ENCODE measurements at places on chromosomes 11 and 22.

DNA sequence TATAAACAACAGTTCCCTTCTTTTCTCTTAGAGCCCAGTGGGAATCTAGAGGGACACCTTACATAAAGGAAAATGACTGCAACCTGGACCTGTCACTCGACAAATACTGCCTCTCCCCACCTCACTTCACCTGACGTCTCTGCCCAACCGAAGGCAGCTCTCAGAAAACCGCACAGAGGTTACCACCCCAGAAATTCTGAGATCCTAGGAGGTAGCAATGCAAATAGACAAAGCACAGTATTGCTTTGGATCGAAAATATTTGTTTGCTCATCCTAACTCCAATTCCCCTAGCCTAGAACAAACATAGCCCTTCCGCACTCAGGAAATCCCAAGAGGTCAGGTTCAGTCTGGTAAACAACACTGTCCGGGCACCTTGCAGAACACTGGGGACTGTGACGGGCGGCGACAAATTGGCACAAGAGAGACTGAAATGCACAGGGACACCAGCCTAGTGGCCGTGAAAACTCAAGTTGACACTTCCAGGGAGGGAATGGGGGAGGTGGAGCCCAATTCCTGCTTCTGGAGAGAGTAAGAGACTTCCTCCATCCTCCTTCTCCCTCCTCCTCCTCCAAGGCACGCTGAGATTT, 420 bp upstream of the TRIM44 start:
- no peak for DNase-seq

DNA sequence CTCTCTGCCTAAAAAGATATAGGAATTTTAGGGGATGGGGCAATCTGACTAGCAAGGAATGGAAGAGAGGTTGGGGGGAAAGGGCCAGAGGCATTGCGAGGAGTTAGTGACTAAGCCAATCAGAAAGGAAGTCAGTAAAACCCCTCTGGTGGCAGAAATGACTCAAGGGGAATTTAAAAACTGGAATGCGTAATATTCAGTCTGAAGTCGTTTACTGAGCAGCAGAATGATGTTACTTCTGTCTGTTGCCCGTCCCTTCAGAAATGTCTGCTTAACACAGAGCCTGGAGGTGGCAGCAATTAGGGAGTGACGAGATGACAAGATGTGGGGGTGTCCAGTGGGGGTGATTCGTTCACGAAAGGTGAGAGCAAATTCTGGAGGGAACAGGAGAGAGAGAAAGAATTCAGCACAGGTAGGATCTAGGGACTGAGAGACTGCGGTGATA, 107.7 kb upstream of the CLMP start:
- DNase-seq: peak; percentile 54

DNA sequence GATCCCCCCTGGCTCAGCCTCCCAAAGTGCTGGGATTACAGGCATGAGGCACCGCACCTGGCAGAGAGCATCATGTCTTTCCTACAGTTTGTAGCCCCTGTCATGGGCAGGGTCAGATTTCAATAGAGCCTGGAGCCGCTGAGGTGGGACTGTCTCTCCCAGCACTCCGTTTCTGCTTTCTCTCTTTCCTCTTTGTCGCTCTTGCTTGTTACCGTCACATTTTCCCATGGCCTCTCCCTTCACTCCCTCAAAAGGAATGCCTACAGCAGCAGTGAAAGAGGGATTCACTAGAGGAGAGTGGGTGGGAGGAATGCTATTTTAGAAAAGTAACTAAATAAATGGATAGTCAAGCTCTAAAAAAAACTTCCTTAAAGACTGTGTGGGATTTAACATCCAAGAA, 136.7 kb upstream of the TTC12 start:
- DNase-seq: no peak

DNA sequence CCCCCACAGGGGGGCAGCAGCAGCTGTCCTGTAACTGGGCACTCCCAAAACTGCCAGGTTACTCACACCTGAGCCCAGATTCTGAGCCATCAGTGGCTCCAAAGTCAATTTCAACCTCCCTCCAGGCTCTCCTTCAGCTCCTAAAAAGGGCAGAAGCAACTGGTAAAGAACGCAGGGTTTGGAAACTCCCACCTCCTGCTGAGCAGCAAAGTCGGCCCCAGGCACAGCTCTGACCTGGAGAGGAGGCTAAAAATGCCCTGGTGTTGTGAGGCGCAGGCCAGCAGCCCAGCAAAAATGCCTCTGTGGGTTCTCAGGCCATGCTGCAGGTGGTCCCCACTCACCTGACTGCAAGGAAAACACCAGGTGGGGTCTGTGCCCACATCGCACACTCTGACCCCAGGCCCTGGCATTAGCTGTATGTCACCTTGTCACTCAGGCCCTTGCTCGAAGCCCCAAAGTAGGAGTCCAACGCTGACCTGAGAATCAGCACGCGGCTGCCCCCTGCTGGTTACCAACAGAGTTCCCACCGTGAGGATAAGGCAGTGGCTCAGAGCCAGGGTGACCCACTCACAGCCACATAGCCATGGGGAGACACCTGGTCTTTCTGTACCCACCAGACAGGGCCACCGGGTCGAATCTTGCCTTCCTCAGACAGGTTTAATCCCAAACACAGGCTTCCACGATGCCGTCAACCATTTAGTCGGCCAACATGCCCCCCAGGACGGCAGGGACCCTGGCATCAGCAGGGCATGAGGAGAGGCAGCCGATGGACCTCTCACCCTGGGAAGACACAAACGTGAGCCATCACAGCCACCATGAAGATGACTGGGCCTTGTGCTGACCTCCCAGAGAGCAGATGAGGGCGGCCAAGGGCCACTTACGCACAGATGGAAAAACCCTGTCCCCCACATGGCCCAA, 11.1 kb downstream of the POLR3H start:
- DNase-seq: peak; percentile 14

- no peak for DNase-seq
Measured at GRCh38 chr11:64251016-64251752, at the start of gene PLCB3. TSS of gene PLCB3 (plus strand) at chr11:64251530. CDS start at chr11:64251650, 120 bp downstream.

GRCh38 chr22:37999640-38000272, 15.4 kb upstream of the SOX10 start:
- no peak for DNase-seq

GRCh38 chr22:32817137-32817730, 15.7 kb downstream of the TIMP3 start:
- DNase-seq: no peak

DNA sequence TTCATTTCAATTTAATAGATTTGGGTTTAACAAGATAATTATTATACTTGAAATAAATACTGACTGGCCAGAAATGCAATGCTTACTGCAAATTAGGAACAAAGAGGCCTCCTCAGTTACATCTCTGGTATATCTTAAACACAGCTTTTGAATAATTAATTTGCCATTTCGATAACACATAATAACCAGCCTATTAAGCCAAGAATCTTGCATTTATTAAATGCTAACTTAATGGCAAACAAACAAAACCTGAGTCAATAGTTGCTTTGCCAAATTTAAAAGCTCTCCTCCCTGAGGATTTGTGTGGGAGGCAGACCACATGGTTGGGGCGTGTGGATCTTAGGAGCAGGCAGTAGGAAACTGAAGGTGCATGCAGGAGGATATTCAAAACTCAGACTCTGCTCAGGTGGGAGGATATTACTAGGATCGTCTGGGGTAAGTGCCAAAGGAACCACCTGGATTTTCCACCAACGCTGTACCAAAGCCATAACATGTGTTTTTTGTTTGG, 17.9 kb upstream of the FJX1 start:
- no peak for DNase-seq

GRCh38 chr11:73163638-73164174, 21.6 kb upstream of the FCHSD2 start:
- DNase-seq: no peak

- peak; percentile 1 for DNase-seq
Measured at GRCh38 chr11:111465400-111465799, 46.8 kb downstream of the BTG4 start.

DNA sequence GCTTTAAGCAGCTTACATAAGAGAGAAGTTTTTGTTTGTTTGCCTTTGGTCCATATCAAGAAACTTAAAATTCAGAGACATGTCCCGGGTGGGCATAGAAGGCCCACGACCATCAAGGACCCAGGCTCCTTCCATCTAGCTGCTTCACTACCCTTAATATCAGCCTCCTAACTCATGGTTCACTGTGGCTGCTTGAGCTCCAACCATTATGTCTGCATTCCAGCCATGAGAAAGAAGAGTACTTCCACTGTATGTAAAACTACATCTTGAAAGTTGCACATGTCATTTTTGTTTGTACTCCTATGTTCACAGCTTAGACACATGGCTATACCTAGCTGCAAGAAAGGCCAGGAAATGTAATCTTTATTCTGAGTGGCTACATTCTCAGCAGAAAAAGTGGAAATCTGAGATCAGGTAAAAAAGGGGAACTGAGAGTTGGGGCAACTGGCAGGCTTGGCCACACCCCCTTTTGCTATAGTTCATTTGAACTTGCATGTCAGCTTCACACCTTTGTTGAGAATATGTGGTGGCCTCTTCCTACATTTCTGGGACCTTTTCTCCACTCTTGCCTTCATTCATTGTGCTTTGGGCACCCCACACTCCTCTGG, 81.3 kb upstream of the TP53I11 start:
- DNase-seq: no peak

DNA sequence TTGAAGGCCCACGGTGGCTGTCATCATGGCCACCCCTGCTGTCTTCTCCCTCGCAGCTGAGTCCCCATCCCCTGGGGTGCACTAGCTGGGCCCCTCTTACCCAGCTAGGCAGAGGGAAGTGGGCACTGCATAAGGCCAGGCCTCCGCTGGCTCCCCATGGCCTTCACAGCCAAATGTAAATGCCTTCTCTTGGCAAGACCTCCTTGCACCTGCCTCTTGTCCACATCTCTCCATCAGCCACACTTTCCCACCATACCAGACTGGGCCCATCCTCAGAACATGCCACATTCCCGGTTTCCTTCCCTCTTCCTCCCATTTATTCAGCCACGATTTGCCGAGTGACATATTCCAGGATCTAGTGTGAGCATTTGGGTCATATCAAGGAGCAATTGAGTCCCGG, 49.7 kb downstream of the NECTIN1 start:
- no peak for DNase-seq

DNA sequence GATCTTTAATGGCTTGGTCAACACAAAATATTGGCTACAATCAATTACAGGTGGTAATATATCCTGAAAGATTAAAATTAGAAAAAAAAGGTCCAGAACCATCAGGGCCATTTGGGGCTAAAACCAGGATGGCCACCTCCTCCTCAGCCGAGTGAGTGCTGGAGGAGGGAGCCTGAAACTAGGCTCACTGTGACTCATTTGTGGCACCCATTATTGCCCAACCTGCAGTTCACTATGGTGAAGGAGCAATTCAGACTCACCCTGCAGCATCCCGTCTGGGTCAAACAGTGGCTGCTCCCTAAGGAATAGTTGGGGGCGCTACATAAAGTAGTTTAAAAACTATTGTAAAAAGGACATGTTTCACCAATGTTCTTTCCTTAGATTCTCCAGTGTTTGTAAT, 60.7 kb downstream of the GLYATL1 start:
- no peak for DNase-seq

GRCh38 chr11:6448574-6448973, 7.8 kb upstream of the HPX start:
- no peak for DNase-seq

GRCh38 chr22:49894322-49895054, 23.8 kb downstream of the ALG12 start:
- DNase-seq: no peak

DNA sequence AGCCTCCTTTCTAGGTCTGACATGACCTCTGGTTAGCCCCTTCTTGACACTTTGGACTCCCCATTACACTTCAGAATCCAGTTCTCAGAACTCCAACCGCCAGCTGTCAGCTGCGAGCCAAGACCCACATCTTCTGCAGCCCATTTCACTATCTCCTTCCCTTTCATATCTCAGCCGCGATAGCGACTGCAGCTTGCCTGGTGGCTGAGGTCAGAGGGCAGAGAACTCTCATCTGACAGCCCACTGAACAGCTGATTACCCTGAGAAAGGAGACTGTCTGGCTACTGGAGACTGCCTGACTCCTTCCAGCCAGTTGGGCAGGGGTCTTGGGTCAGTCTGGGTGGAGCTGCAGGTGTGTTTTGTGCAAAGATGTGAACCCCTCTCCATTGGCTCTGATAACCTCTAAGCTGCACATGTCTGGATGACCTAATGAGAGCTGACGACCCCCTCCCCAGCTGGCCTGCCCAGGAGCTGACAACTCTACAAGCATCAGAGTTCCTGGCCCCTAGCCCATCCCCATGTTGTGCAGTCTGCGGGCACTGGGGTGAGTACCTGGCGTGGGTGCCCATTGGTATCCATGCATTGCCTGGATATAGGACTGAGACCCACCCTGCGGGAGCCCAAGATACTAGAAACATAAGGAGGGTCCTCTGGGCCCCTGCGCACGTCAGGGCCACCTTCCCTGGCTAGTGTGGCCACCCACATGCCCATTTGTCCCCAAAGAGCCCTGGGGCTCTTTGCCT, 1.1 kb downstream of the CHRM1 start:
- no peak for DNase-seq

- DNase-seq: no peak
Measured at GRCh38 chr11:60764879-60765278, 8.2 kb downstream of the MS4A15 start.

DNA sequence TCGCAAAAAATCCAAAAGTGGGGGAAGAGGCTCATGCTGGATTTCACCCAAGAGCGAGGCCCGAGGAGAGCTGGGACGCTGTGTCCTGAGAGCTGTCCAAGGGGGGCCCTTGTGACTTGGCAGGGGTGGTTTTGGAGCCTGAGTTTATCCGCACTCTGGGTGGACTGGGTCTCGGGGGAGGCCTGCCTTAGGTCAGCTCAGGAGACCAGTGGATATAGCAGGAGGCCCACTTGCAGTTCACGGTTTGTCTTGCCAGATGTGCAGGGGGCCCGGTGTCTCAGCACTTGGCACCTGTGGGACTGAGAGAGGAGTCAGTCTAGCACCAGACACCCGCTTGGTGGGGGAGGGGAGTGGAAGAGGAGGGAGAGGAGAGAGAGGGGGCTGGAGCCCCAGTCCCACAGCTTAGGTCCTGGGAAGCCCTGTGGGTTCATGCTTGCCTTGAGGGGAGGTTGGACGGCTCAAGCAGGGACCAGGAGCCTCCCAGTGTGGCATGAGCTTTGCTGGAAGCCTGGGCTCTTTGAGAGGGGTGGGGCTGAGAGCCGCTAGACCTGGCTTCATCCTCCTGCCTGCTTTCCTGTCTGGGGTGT, 33.4 kb downstream of the PARVB start:
- DNase-seq: no peak

DNA sequence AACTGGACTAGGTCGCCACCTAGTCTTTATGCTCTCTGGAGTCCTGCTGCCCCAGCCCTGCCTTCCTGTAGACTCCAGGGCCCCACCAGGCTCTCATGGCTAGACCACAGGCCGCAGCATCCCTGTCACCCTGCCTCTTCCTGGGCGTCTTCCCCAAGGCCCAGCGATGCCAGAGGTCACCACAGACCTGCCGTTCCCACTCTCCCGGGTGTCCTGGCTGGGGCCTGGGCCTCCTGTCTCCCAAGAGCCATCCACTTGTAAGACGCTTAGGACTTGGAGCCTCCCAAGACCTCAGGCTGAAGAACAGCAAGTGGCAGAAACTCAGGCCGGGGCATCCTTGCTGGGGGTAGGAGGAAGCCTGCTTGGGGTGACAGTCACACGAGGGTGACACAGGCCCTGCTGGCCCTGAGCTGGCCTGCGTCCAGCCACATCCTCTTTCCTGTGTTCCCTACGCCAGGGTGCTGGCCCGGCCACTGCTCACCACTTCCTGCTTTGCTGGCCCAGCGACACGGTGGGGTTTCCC, 2.0 kb upstream of the TCIRG1 start:
- DNase-seq: no peak

- DNase-seq: no peak
Measured at GRCh38 chr22:46272196-46272595, 4.4 kb downstream of the TTC38 start.

GRCh38 chr11:34308049-34308912, 49.5 kb downstream of the ABTB2 start:
- no peak for DNase-seq

GRCh38 chr22:45878051-45878781, 98.7 kb downstream of the WNT7B start:
- DNase-seq: no peak
